ENCODE measurements at places on chromosomes 16 and 17.

DNA sequence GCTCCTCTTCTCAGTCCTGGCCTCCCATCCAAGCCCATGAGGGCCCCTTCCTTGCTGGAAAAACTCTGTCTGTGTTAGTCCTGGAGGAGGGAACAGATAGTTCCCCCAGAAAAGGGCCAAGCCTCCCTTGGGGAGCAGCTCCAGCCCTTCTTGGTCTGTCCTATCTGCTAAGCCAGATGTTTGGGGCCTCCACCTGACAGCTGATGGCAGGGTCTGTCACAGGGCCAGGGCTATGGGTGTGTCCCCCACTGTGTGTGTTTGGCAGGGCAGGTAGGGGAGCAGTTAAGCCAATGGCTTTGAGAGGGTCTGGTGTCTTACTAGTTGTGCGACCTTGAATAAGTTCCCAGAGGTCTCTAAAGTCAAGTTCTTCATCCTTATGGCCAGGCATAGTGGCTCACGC, 13.6 kb upstream of the SLC4A1 start:
- DNase-seq = no peak

DNA sequence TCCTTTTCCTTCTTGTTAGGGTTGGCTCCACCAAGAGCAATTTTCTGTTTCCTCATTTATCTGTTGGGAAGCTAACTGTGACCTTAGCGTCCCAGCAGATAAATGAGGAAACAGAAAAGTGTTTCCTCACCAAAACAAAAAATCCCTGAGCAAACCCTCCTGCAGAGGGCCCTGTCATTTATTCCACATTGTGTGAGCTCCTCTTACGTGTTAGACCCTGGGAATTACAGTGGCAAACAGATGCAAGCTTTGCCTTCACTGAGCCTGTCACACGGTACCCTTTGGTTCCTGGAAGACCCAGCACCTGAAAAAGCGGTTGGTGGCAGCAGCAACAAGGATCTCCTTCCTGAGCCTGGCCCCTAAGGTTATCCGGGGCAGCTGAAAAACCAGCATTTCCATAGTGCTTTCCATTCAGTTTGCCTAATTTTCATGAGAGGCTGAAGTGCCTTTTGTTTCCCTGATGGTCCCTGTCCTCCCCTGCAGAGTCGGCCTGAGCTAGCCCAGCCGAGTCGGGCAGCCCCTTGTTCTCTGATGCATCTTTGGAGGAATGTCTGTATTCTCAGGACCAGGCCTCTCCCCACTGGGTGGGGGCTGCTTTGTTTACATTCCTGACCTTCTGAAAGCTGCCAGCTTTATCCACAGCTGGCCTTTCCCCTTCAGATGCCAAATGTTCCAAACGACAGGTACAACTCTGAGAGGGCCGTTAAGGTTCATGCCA, 34.7 kb downstream of the YPEL2 start:
- no peak for DNase-seq

GRCh38 chr17:20852239-20852989, 190.4 kb downstream of the USP22 start:
- peak; percentile 56 for DNase-seq

- DNase-seq = no peak
Measured at GRCh38 chr16:24921229-24921628, 75.5 kb downstream of the SLC5A11 start.

DNA sequence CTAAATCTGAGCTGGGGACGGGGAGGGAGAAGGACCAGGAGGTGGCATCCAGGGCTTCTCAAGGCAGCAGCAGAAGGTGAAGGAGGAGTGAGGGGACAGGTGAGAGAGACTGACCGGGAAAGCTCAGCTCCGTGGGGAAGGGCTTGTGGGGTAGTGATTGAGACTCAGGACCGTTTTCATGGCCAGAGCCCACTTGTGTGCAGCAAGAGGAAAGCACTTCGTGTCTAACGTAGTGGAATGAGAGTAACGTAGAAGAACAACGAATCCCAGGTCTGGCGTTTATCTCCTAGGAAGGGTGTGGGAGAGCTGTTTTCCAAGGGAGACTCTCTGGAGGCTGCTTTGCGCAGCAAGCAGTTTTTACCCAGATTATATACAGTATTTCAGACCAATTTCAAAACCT, 1.3 kb upstream of the CDH3 start:
- DNase-seq = no peak

- no peak for DNase-seq
Measured at GRCh38 chr17:69575346-69575761, 160.9 kb downstream of the MAP2K6 start.

DNA sequence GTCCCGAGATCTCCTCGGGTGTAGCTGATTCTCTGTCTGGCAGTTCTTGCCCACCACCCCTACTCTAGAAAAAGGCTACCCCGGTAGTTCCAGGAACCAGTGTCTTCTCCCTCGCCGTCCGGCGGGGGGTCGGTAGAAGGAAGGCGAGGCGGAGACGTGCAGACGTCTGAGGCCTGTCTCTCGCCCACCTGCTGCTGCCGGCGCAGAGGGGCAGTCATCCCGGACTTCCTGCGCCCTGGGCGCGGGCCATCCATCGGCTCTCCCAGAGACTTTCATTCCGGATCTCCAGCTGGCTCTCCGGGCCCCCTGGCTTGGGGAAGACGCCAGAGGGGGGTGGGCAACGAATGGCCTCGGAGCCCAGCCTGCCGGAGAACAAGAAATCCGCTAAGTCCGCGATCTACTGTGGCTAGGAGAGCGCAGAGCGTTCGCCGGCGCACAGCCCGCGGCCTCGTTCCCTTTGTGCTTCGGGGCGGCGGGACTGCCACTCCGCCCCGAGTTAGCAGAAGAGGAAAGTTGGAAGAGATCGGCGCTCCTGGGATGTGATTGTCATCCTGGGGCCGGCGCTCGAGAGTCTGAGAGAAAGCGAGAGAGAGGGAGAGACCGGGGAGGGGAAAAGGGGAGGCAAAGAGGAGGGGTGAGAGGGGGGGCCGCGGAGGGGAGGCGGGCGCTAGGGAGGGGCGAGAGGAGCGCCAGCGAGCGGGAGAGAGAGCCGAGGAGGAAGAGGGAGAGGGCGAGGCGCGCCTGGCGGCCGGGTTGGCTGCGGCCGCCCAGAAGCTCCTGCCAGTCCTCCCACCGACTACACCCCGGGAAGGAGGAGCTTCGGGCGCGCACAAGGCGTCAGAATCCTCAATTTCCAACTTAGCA, at the start of gene IRX5:
Gene IRX5 (plus strand): TSS at position 861 of the 864 bp plus-strand sequence. CDS start 334 bp downstream, outside the sequence.
- peak; percentile 81 for DNase-seq

- no peak for DNase-seq
Measured at GRCh38 chr17:65918500-65918899, 273.4 kb downstream of the CEP112 start.

DNA sequence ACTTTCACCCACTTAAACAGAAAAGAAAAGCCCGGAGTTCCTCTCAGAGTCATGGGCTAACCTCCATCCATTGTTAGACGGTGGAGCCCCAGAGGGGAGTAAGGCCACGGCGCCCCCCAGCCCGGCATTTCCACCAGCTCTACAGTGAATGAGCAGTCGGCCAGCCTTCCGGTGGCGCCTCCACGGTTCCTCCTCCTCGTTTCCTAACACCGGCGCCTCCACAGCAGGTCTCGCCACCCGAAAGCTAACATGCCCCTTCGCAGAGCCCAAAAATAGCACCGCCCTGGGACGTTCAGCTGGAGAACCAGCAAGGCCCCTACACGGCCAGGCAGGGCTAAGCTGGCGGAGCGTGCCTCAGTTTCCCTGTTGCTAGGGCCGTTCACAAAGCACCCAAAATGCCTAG, 858 bp downstream of the MMD start:
- DNase-seq = no peak

- no peak for DNase-seq
Measured at GRCh38 chr17:67559381-67559966, 158.3 kb upstream of the NOL11 start.

GRCh38 chr17:62024866-62025265, 40.2 kb downstream of the MED13 start:
- DNase-seq = no peak

DNA sequence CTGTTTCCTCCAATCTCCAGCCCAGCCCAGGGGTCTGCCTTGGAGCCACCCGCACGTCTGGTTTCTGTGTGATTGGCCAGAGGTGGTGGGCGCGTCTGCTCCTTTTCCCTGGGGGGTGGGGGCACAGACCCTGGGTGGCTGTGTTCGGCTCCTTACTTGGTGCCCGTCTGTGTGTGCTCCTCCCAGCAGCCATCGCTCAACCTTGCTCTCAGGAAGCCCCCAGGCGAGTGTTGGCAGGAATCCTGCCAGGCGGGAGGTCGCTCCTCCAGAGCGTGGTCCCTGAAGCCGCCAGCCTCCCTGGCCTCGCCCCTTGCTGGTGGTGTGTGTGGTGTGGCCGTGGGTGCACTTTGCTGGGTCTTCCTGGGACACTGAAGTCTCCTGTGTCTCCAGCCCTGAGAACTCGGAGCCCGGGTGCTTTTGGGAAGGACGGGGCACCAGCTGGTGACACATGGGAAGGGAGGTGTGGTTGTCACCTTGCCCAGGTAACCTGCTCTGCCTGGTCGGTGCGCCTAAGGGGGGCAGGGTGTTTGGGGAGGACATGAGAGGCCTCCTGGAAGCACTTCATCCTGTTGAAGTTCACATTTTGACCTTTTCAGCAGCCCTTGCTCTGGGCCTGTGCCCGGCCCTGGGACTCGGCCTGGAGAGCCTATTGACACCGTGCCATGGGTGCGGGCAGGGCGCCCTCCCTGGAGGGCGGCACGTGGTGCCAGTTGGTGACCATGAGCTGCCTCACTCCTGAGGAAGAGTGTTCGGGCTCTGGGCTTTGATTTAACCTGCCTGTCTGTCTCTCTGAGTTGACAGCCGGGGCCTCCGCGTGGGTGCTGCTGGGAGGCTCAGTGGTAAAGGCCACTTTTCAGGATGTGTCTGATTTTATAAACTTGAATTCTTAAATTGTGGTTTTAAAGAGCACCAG, 49.0 kb upstream of the ZNF750 start:
- DNase-seq = no peak

DNA sequence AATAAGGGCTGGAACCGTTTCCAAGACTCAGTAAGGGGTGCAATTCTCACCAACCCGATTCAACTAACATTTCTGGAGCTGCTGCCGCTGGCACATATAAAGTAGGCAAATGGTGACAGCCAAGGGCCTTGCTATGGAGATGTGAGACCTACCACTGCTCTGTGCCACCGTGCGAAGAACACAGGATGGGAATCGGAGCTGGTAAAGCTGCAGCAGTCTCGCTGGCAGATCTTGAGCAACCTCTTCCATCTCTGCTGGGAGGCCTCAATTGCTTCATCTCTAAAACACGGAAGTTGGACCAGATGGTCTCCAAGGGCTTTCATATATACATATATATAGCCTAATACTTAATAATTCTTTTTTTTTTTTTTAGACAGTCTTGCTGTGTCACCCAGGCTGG, 128.9 kb upstream of the RCVRN start:
- DNase-seq = no peak

DNA sequence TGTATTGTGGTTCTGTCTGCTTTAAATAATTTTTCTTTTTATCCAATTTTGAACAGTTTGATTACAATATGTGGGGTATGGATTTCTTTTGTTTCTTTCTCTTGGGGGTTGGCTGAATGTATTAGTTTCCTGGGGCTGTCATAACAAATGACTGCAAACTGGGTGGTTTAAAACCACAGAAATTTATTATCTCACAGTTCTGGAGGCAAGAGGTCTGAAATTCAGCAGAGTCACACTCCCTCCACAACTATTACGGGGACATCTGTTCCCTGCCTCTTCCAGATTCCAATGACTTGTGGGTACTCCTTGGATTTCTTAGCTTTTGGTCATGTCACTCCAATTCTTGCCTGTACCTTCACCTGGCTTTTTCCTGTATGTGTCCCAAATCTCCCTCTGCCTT, 23.7 kb downstream of the COX11 start:
- DNase-seq = no peak

DNA sequence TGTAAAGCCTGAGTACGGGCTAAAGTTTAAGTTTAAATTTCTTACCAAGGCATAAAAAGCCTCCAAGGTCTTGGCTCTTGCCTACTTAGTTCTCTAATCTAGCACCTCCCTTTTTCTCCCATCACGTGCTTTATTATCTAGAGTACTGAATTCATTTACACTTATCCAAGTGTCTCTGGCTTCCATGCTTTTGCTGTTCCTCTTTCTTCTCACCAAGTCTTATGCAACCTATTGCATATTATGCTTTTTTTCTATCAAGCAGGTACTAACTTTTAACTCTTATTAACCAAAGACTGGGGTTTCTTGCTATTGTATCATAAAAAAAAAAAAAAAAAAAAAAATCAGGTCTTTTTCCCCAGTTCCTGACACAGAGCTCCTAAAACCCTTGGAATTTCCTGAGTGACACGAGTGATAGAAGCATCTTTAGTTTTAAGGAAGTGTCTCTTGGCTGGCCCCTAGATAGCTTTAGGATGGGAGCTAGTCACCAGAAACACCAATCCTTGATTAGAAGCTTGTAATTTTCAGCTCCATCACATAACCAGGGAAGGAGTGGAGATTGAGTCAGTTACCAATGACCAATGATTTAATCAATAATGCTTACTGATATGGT, 44.9 kb downstream of the SSH2 start:
- DNase-seq = no peak

DNA sequence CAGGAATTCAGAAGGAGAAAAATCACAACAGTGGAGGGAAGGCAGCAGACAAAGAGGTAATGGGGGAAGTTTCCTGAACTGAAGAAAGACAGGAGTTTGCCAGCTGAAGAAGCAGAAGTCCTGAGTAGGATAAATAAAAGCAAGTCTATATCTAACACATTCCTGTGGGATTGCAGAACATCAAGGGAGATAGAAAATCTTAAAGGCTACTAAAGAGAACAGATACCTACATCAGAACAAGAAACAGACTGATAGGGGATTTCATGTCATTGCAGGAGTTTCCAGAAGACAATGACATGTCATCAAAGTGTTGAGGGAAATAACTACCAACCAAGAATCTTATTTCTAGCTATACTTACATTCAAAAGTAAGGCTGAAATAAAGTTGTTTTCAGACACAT, 21.3 kb upstream of the CRYBA1 start:
- DNase-seq = no peak

GRCh38 chr17:17492571-17492970, 3.6 kb downstream of the RASD1 start:
- DNase-seq = no peak

DNA sequence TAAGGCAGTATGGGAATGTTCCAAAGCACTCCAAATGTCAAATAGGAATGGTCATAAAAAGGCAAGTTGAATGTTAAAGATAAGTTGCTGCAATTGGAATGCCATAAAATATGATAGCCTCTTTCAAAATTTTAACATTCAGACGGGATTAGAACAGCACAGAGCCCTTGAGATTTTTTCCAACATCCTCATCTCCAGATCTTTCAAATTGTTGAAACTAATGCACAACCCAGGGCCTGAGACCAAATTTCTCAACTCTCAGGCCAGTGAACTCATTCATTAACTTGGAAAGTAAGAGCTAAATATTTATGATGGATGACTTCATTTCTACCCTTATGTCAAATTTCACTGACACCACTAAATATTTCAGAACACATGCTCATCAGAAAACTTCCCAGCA, 346.5 kb upstream of the XYLT1 start:
- DNase-seq = no peak
